Pancreas (tissue), 10 donors: ENCODE measurements at places on chromosomes 5 and 9. TPM values are rescaled to one million over a fixed set of nuclear protein-coding genes. Genes with fewer than 3 reads are reported as not detected.

The DIPK1B gene
- 7.5 TPM for total RNA-seq

The SPATA31A5 gene
- not detected for total RNA-seq

The TTC39B gene
- 5.1 TPM for total RNA-seq

The PCDHB2 gene
- 1.1 TPM for total RNA-seq

The ARHGEF28 gene
- 21.8 TPM for total RNA-seq

The SPATA6L gene
- 4.2 TPM for total RNA-seq

The CARD6 gene
- total RNA-seq: 2.5 TPM

The CEL gene
- total RNA-seq: 18,056 TPM

The FABP6 gene
- total RNA-seq: not detected

The C9orf43 gene
- total RNA-seq: 0.52 TPM

The INSL4 gene
- total RNA-seq: not detected

The EQTN gene
- total RNA-seq: 0.65 TPM

The ISL1 gene
- total RNA-seq: 1.8 TPM

The AK1 gene
- 8.9 TPM for total RNA-seq
